Pericardium fibroblast (primary cell): ENCODE measurements at places on chromosomes 11 and 22. TPM values are rescaled to one million over a fixed set of nuclear protein-coding genes. Genes with fewer than 3 reads are reported as not detected.

FGF19 gene
- total RNA-seq: not detected in 2 replicates

TTLL1 gene
- total RNA-seq: 9.8 and 15.8 TPM in 2 replicates

TMEM41B gene
- 26.2 and 42.4 TPM in 2 replicates for total RNA-seq

CRYBA4 gene
- not detected in 2 replicates for total RNA-seq

EMID1 gene
- total RNA-seq: 1.2 and 6.8 TPM in 2 replicates

APOL5 gene
- not detected in 2 replicates for total RNA-seq

MAPK8IP2 gene
- total RNA-seq: 0.68 and 2.7 TPM in 2 replicates

FAM83F gene
- total RNA-seq: 0.12 TPM in 1 of 2 replicates, not detected in the other

OR10A5 gene
- not detected in 2 replicates for total RNA-seq

KRTAP5-7 gene
- total RNA-seq: not detected in 2 replicates

OR8J3 gene
- not detected in 2 replicates for total RNA-seq

FREY1 gene
- total RNA-seq: 0.23 TPM in 1 of 2 replicates, not detected in the other

FAR1 gene
- total RNA-seq: 16.9 and 26.5 TPM in 2 replicates

OR5T3 gene
- not detected in 2 replicates for total RNA-seq

KCTD14 gene
- total RNA-seq: 0.26 and 2.6 TPM in 2 replicates

RHOG gene
- 52.0 and 54.7 TPM in 2 replicates for total RNA-seq

MICALL1 gene
- total RNA-seq: 30.6 and 31.7 TPM in 2 replicates

ADM gene
- total RNA-seq: 381 and 509 TPM in 2 replicates

PKDREJ gene
- under 0.01 TPM in 1 of 2 replicates, not detected in the other for total RNA-seq

C11orf97 gene
- not detected in 2 replicates for total RNA-seq

OR10D3 gene
- not detected in 2 replicates for total RNA-seq

LRP4 gene
- 5.7 and 10.3 TPM in 2 replicates for total RNA-seq

ZP1 gene
- total RNA-seq: 0.34 and 0.93 TPM in 2 replicates

PATE4 gene
- not detected in 2 replicates for total RNA-seq

VWCE gene
- 2.2 and 4.4 TPM in 2 replicates for total RNA-seq

MRGPRX3 gene
- total RNA-seq: not detected in 2 replicates

MYBPC3 gene
- total RNA-seq: not detected in 2 replicates

CLDN5 gene
- total RNA-seq: 2.1 and 16.7 TPM in 2 replicates

OR4A16 gene
- not detected in 2 replicates for total RNA-seq

KIRREL3 gene
- 0.09 and 0.23 TPM in 2 replicates for total RNA-seq

APOL3 gene
- 8.8 and 17.8 TPM in 2 replicates for total RNA-seq

APOA1 gene
- total RNA-seq: 6.9 and 27.4 TPM in 2 replicates

SLC35C1 gene
- 13.8 and 32.9 TPM in 2 replicates for total RNA-seq

MS4A2 gene
- total RNA-seq: not detected in 2 replicates

APOA5 gene
- total RNA-seq: not detected in 2 replicates

XKR3 gene
- total RNA-seq: not detected in 2 replicates

TTC36 gene
- 0.26 TPM in 1 of 2 replicates, not detected in the other for total RNA-seq

OR2AG1 gene
- not detected in 2 replicates for total RNA-seq

GSTT2B gene
- total RNA-seq: 13.5 and 16.9 TPM in 2 replicates

FIBIN gene
- total RNA-seq: 61.7 and 80.4 TPM in 2 replicates

NNMT gene
- total RNA-seq: 1,325 and 1,634 TPM in 2 replicates

PTPRCAP gene
- total RNA-seq: 0.93 TPM in 1 of 2 replicates, not detected in the other

KLHL35 gene
- 1.0 and 4.7 TPM in 2 replicates for total RNA-seq

APOBEC3H gene
- not detected in 2 replicates for total RNA-seq

TRIM51 gene
- total RNA-seq: not detected in 2 replicates

RFPL2 gene
- not detected in 2 replicates for total RNA-seq

OR6A2 gene
- not detected in 2 replicates for total RNA-seq

MMP8 gene
- total RNA-seq: not detected in 2 replicates

PANX3 gene
- not detected in 2 replicates for total RNA-seq

SHISAL1 gene
- under 0.01 and 1.1 TPM in 2 replicates for total RNA-seq

UCP3 gene
- under 0.01 and 0.47 TPM in 2 replicates for total RNA-seq

BATF2 gene
- total RNA-seq: 0.12 and 0.51 TPM in 2 replicates

GGTLC2 gene
- total RNA-seq: not detected in 2 replicates
